ENCODE measurements at places on chromosomes 2 and 18.
A peak's percentile ranks its signal among the peaks of the same experiment; 100 is the strongest.

DNA sequence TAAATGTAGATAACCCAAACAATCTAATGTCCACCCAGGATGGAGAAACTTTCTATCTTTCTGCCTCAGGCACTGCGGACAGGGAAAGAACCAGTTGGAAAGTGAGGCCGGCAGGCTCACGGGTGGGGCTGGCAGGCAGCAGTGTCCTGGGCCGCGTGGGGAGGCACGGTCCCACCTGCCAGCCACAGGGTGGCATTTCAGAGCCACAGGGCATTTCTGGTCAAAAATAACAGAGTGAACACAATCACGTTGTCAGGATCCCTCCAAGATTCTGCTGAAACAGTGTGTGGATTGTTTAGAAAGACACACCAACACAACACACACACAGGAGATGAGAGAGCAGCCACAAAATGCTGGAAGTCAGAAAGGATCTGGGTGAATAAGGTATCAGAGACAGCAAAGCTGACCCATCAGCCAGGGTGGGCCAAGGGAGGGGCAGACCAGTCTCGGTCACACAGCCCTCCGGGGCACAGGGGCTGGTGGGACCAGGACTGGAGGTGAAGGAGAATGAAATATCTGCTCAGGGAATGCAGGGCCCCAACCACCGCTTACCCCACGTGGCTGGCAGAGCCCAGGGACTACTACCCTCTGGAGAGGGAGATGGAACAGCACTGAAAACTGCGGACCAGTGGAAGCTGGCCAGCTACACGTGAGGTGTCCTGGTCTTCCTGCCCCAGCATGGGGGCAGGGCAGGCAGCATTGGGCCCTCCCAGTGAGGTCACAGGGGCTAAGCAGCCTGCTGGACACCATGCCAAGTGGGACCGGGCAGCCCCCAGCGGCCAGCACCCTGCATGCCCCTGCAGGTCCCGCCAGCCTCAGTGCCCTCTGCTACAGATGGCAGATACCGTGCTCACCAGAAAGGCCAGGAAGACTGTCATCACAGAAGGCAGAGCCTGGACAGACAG is 173.9 kb downstream of the HDAC4 start:
- no peak for DNase-seq

- no peak for DNase-seq
These were observed 56.5 kb downstream of the TMEM18 start for GRCh38 chr2:620471-621302.

GRCh38 chr2:200089040-200089755 is 133.8 kb downstream of the MAIP1 start:
- DNase-seq: no peak

- DNase-seq: no peak
These were observed 7.2 kb upstream of the TSN start for GRCh38 chr2:121748202-121748601.

DNA sequence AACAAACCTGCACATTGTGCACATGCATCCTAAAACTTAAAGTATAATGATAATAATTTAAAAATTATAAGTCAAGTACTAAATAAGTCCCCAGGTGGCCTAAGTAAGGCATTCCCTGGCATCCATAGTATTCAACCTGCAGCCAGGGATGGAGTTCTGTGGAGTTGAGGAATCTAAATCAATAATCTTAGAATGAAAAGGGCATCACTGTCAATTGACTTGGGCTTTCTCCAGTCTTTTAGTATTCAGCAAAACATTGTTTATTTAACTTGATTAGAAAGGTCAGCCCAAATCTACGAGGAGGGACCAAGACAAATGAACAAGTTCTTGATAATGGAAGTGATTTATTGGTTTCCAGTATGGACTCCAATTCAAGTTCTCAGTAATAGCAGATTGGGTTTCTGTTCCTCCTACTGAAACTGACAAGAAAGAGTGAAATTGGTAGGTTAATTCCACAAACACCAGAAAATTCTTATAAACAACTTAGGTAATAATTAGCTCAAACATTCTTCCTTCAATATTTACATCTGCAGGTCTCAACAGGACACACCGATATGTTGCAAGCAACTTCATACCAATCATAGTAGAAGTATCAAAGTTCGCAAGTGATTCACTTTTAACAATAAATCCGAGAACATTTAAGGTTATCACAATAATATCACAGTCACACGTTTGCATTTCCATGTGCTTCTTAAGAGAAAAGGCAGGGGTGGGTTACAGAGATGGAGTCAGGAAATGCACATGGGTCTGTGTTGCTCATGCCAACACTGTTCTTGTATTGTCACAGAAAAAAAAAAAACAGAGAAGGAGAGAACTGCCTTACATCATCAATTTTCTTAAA is 51.7 kb upstream of the EHBP1 start:
- DNase-seq: no peak

DNA sequence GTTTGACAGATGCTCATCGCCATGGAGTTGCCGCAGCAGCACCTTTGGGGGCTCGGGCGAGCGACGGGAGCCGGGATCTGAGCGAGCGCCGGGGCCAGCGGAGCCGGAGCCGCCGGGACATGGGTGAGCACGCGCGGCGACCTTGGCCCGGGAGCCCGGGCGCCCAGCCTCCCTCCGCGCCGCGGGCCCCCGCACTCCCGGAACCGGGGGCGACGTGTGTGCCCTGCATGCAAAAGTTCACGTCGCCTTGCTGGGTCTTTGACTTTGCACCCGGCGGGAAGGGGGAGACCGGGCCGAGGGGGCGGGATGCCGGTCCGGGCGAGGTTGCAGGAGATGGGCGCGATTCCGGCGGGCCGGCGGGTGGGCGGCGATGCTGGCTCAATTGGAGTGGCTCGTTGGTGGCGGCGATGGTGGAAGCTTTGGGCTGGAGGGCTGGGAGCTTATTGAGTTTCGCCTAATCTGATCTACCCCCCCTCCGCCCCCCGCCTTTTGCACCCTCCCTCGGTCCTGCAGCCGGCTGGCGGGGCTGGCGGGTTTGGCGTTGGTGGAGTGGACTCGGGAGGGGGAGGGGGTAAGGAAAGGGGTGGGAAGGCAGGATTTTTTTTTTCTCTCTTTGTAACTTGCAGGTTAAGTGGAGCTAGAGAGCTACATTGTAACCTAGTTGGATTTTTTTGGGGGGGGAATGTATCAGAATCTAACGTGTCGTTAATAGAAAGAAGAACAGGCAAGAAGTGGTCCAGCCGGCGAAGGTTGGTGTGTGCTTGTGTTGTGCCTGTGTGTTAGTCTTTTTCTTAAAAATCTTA is at the start of gene SETBP1:
SETBP1 (plus strand) TSS at position 616 of the 803 bp plus-strand sequence. CDS start 20,459 bp downstream, outside the sequence.
- DNase-seq: no peak

DNA sequence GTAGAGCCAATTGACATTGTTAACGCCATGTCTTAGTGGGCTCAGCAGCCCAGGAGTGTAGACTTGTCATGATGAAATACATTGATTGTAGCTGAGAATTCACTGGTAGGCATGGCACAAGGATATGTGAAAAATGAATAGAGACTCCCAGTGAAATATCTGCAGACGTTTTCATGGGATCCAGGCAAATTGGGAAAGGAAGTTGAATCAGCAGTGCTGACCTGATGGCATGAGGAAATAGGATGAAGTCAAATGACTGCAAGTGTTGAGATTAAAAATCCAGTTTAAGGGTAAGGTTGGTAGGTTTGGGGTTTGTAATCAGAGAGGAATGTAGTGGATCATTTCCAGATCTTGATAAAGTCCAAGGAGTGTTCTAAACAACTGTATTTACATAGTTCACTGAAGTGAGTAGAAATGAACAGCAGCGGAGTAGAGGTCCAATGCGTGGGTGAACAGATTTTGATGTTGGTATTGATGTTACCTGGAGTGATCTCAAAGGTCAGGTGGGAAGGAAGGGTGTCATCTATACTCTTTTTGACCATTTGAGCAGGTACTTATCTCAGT is 24.6 kb downstream of the INSIG2 start:
- DNase-seq: peak; percentile 34

DNA sequence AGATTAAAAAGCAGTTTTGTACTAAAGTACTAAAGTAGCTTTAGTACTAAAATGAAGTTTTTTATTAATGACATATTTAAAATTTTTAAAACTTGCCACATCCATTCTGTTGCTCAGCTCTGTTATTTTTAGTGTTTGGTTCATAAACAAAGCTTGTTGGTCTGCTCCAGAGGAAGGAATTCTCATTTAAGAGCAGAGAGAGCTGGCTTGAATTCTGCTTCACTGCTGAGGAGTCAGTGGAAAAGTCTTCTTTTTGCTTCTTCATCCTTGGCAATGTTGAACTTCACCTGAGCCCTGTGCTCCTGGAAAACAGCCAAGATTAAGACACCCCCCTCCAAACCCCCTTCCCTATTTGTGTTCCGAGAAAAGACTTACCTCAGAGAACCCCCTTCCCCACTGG is 40.6 kb downstream of the TMEM87B start:
- DNase-seq: no peak

DNA sequence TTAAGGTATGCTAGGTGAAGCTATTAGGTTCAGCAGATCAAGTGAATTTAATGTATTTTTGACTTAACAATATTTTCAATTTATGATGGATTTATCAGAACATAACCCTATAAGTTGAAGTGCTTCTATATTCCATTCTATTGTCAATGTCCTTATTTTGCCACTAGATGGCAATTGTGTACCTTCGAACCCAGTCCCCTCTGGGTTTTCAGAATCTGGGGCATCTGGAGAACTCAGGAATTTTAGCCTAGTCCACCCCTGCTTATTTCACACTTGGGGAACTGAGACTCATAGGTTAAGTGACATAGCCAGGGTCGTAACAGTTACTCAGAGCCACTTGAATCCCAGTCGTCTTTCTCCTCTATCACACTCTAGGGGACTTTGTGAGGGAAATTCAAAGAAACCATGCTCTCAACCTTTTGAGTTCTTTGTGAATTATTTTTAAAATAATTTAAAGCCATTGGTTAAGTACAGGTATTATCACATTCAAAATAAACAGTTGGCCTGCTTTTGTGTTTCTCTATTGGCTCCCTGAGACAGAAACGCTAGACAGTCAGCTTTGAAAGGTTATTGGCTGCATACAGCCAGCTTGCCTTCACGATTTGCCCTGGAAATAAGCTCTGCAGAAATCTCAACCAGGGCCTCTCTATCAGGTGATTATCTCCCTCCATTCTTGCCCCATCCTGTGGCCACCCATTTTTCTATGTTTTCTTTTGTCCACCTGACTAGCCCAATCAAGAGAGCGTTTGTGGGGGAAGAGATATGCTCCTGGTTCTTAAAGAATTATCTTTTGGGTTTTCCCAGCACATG is 145.0 kb downstream of the TTC27 start:
- DNase-seq: peak; percentile 31

GRCh38 chr2:106789185-106789584 is 96.8 kb downstream of the ST6GAL2 start:
- DNase-seq: no peak

GRCh38 chr2:174341995-174342685 is 7.4 kb downstream of the SP9 start:
- DNase-seq: no peak

DNA sequence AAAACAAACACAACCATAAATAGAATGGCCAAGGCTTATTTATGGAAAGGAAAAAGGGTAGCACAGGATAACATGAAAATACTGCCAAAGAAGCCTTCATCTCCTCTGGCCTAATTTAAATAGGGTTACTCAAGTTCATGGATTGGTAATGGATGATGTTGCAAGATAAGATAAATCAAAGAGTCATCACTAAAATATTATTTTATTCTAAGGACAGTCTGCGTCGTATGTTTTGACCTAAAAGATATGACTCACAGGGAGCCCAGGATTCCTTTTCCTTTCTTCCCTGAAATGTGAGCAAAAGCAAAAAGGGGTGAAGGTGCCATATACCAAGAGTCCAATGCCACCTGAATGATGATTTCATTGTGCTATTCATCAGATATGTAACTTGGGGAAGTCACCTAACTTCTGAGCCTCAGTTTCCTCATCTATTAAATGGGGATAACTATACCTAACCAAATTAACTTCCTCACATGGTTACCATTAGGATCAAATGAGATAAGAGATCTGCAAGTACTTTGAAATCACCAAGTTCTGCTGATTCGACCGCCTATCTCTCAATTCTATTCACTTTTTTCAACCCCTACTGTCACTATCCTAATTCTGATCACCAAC is 137.7 kb downstream of the THADA start:
- no peak for DNase-seq

- no peak for DNase-seq
These were observed 50.7 kb downstream of the TRAPPC12 start for GRCh38 chr2:3430172-3430571.

DNA sequence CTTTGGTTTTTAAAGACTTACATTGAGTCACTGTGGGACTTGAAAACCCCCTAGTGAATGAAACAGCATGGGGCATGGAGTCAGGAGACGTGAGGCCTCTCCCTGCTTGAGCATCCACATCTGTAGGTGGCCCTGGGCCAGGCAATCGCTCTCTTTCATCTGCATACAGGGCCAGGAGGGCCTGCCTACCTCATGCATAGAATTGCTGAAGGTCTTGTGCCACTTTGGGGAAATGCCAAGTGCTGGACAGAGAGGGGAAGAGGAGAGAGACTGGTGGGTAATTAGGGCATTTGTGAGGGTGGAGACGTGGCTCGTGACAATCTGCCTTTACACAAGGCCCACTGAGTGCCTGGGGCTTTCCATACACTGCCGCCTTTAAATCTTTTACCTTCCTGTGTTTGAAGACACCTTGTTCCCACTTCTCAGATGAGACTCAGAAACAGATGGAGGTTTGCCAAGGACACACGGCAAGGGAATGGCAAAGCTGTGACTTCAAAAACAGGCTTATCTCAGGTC is 322.2 kb upstream of the HS6ST1 start:
- no peak for DNase-seq

- peak; percentile 56 for DNase-seq
These were observed 35.6 kb upstream of the UBE2F start for GRCh38 chr2:237931205-237931721.

- DNase-seq: no peak
These were observed 41.1 kb downstream of the ID2 start for GRCh38 chr2:8722986-8723385.
